ENCODE measurements at places on chromosomes 4 and X. TPM values are rescaled to one million over a fixed set of nuclear protein-coding genes. Genes with fewer than 3 reads are reported as not detected.

The ODAPH gene
- total RNA-seq, result 3.5 TPM

The POU3F4 gene
- not detected for total RNA-seq

The UGT2A3 gene
- not detected for total RNA-seq

The TCP11X2 gene
- not detected for total RNA-seq

The H2BW2 gene
- not detected for total RNA-seq

The CNGA2 gene
- not detected for total RNA-seq

The TLR1 gene
- total RNA-seq, result 0.98 TPM
